Astrocyte of the spinal cord (primary cell): ENCODE measurements at places on chromosomes 7 and 10.

DNA sequence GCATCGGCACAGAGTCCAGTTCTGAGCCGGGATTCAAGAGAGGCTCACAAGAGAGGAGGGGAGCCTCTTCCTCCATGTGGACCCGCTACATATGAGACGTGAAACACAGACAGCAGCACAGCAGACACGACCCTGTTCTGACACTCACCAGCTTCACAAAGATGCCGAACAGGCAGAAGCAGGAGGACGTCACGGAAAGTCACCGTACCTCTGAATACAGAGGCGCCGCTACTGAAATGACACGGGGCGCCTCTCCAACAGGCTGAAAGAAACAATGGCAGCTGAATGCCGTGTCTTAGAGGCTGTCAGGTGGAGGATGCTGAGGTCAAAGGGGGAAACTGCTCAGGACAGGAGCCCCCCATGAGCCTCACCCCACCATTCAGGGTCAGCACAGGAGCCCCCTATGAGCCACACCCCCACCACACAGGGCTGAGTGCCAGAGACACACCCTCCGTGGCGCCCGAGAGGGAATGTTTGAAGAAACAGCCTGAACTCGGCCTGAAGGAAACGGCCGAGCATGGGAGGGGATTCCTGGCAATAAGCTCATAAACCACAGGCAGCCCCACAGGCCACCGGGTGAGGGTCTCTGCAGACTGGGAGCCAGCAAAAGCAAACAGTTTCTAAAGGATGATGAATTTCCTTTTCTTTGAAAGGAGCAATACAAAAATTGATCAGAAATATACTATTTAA lies 510.3 kb downstream of the PTPRN2 start:
- DNase-seq = no peak

DNA sequence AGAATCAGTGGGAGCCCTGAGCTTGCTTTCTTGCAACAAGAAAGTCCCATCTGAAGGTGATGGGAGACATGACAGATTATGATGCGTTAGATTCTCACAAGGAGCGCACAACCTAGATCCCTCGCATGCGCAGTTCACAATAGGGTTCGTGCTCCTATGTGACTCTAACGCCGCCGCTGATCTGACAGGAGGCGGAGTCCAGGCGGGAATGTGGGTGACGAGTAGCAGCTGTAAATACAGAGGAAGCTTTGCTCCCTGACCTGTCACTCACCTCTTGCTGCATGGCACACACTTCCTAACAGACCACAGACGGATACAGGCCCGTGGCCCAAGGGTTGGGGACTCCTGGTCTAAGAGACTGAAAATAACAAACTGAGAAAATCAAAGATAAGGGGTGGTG lies 1163.4 kb upstream of the AUTS2 start:
- no peak for DNase-seq

- DNase-seq = no peak
Observed at GRCh38 chr10:71036297-71036966, 148.1 kb upstream of the PCBD1 start.

GRCh38 chr10:93313798-93314197 lies 168.3 kb downstream of the MYOF start:
- peak; percentile 37 for DNase-seq

DNA sequence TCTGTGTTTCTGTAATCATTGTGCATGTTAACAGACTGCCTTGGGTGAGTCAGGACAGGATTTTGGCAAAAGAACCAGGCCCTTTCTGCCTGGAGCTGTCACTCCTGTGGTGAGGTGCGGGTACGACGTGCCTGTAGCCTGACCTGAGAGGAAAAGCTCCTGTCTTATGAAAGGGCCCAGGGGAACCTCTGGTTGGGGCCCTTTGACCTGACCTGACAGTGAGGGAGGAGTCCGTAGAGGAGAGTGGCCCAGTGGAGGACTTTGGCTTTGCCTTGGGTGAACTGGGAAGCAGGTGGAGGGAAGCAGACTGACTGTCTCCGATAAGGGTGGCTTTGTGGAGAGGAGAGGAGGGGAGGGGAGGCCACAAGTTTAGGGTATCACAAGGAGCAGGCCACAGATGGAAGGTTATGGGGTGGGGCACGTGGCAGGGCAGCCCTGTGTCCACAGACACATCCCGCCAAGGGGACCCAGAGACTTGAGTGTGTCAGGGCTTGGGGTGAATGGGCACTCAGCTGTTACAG lies 6.9 kb downstream of the PFKP start:
- no peak for DNase-seq

DNA sequence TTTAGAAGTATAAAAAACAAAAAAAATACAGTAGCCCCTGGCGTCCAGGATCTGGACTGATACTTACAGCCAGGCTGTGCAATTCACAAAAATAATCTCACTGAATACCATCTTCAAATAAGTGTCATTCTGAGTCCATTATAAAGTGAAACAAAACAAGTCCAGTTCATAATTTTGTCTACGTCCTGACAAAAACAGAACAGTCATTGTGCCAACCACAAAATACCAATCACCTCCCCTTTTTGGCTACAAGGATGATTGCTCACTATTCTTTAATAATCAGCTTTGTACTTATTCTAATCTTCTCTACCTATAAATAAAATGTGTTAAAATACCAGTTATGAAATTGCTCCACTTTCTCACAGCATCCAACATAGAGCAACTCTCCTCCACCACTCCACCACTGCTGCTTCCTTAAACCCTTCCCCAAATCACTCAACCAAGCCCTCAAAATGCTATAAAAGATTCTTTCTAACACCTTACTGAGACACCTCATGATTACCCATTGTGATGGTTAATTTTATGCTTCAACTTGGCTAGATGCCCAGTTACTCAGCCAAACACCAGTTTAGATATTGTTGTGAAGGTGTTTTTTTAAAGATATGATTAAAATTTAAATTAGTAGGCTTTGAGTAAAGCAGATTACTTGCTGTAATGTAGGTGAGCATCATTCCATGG lies 479.8 kb upstream of the SEMA3A start:
- DNase-seq = no peak

GRCh38 chr10:97601268-97602215 lies 12.0 kb downstream of the C10orf62 start:
- no peak for DNase-seq

- peak; percentile 25 for DNase-seq
Observed at GRCh38 chr10:127935071-127935561, 28.2 kb downstream of the PTPRE start.
